ENCODE measurements at places on chromosomes 3 and 15.

DNA sequence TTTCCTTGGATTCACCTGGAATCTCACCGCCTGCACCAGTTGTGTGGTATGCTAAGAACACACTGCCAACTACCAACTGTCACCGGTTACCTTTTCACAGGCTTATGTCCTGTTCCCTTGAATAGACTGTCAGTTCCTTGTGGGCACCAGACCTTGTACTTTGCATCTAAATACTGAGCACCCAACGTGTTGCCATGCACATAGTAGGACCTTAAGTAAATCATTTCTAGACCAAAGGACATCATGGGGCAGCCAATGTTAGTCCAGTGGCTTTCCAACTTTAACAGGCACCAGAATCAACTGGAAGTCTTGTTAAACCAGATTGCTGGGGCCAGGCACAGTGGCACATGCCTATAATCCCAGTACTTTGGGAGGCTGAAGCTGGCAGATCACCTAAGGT, 1.2 kb upstream of the RPAP1 start:
- DNase-seq = no peak

DNA sequence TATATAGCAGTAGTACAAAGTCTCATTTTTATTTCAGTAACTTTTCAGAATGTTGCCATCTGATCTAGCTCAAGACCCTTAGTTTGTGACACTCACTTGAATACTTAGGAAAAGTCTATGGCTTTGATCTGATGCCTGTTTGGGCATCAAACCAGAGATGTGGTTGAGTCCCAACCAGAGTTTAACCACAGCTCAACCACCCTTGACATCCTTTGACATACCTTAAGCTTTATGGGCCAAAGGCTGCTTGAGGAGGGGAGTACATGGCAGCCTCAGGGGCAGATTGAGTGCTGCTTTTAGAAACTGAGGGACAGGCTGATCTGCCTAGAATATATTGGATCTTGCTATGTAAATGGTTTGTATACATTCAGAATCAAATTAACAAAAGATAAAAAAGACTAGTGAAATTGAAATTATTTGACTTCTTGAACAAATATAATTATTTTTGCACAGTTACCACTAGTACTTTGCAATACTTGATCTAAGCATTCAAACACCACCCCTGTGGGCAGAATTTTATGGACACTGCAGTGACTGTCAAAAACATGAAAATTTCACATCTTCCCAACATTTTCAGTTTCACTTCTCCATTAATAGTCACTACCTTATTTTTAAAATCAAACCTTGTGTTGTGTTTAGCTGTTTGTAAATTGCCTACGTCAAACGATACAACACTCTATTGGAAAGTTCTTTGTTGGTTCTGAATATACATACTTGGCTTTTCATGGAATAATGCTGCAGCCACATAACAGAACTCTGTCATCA, 199.8 kb downstream of the UBE2E2 start:
- DNase-seq = no peak

DNA sequence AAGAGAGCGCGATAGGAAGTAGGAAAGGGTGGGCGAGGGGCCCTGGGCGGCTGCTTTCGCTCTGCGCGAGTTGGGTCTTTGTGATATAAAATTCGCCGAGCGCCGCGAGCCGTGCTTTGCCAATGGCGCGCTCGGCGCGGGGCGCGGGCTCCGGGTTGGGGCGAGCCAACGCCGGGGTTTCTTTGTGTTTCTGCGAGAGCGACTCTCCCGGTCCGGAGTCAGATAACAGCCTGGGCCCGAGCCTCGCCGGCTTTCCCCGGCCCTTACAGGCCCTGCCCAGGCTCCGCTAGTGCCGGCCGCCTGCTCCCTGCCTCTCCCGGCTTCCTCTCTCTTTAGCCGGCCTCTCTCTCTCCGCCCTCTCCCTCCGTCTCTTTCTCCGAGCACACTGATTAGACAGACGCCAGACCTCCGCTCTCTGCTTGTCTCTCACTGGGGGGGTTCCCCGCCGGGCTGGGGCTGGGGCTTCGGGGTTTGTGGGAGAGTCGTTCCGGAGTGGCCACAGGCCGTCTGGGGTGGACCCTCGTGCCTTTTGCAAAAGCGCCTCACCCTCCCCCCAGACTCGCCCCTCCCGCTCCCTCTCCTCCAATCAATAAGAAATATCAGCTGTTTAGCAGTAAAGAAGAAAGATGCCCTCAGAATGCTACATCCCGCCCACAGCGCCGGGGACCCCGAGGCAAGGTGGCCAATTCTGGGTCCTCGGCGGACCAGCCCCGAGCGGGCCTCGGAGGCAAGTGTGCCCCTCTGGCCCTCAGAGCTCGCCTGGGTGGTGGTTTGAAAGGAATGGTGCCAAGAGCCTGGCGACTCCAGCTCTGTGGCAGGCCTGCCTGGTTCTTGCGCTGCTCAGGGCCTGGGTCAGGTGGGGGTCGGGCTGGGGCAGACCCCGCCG, 2.9 kb downstream of the NR2F2 start:
- no peak for DNase-seq

DNA sequence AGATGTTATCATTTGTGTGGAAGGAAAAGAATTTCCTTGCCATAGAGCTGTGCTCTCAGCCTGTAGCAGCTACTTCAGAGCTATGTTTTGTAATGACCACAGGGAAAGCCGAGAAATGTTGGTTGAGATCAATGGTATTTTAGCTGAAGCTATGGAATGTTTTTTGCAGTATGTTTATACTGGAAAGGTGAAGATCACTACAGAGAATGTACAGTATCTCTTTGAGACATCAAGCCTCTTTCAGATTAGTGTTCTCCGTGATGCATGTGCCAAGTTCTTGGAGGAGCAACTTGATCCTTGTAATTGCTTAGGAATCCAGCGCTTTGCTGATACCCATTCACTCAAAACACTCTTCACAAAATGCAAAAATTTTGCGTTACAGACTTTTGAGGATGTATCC, 15.1 kb downstream of the KLHL24 start:
- DNase-seq = no peak

- no peak for DNase-seq
These were observed 61.5 kb downstream of the PRICKLE2 start for GRCh38 chr3:64163755-64164148.

DNA sequence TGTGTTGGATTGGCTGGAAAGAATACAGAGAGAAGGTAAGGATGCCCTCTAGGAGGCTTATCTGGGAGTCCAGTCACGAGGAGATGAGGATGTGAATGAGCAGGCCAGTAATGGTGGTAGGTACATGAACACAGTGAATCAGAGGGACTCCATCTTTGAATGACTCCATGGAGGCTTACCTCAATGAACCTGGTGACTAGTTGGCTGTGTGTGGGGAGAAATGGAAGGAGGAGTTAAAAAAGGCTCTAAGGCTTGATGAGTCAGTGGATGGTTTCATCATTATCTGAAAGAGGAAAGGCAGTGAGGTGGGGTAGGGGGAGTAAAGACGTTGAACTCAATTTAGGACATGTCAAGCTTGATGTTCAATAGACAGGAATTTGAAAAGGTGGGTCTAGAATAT, 61.1 kb downstream of the KCNAB1 start:
- no peak for DNase-seq

GRCh38 chr3:165638034-165638433, 199.2 kb downstream of the BCHE start:
- no peak for DNase-seq

- DNase-seq = no peak
These were observed 78.3 kb upstream of the ICE2 start for GRCh38 chr15:60557191-60557618.

DNA sequence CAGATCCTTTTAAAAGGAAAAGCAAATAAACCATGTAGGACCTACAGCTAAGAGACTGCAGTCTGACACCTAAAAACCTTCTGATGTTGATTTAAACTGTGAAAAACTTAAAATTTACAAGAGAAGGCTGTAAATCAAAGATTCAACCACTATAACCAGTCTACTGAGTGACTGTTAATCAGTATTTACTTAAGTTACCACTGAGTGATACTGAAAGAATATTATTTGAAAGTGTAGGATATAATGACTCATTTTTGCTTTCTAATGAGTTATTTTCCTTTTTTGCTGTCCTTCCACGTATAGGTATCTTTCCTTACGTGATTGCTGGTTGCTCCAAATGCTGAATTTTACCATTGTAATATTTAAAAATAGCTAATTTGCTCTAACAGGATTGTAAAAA, 44.6 kb downstream of the RFX7 start:
- DNase-seq = no peak

GRCh38 chr3:146052056-146052790, 108.8 kb downstream of the PLOD2 start:
- no peak for DNase-seq

DNA sequence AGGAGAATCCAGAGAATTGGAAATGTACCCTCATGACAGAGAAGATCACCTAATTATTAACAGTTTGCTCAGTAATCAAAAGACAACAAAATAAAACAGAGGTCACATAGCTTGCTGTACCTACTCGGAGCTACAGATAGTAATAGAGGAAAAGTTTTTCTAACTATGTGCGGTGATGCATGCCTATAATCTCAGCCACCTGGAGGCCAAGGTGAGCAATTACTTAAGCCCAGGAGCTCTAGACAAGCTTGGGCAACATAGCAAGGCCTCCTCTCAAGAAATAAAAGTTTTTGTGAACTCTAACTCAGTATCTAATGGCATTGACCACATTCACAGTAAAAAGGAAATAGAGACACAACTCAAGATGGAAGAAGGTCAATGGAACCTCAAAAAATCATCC, 243.6 kb downstream of the ATP8B4 start:
- DNase-seq = no peak

DNA sequence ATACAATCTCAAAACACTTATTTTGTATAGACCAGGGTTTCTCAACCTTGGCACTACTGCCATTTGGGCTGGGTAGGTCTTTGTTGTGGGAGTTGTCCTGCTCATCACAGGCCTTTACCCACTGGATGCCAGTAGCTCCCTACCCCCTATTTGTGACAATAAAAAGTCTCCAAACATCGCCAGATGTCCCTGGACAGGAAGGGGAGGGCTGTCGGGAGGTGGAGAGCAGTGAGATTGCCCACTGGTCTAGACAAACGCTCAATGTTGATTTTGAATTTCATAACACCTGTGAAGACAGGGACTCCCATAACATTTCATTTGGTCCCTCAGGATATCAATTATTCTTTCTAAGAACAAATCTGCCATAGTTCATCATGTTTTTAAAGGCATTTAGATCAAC, 151.7 kb upstream of the PTPRG start:
- DNase-seq = peak; percentile 39
